ENCODE measurements at places on chromosomes 3 and 15.

- peak; percentile 31 for DNase-seq
Measured at GRCh38 chr3:129829640-129830039, 63.9 kb downstream of the TMCC1 start.

GRCh38 chr3:101128786-101129185, 135.6 kb upstream of the ABI3BP start:
- no peak for DNase-seq

- DNase-seq, result no peak
Measured at GRCh38 chr3:148605521-148605920, 92.2 kb upstream of the AGTR1 start.

DNA sequence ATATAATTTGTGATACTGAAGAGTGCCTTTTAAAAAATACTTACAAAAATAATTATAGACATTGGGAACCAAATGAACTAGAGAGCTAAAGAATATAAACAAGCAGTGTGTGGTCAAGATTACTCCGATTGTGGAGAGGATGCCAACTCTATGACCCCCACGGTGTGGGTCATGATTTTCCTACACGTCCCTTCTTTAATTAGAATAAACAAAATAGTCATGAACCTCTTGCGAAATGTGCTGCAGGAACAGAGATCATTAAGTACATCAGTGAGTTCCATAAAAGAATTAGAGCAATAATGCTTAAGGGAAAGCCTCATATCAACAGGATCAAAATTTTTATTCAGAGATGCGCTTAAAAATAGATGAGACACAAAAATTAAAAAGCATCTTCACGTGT, 476.6 kb upstream of the ROBO1 start:
- no peak for DNase-seq

DNA sequence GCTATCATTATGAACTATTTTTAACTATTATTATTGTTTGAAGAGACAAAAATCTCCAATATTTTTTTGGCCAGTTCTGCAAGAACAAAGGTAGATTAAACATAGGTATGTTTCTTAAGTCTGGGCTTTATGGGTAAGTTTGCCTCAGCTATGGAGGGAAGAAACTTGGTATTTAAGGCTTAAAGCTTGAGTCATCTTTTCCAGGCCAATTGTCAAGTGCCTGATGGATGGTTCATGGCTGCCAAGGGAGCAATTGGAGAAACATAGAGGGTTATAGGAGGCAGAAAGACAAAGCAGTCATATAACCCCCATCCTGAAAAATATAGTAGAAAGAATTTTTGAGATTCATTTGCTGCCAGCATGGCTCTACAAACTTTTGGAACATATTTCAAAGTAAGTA, 7.2 kb upstream of the STAC start:
- no peak for DNase-seq
